ENCODE measurements at places on chromosomes 11 and 22. TPM values are rescaled to one million over a fixed set of nuclear protein-coding genes. Genes with fewer than 3 reads are reported as not detected.

DNA sequence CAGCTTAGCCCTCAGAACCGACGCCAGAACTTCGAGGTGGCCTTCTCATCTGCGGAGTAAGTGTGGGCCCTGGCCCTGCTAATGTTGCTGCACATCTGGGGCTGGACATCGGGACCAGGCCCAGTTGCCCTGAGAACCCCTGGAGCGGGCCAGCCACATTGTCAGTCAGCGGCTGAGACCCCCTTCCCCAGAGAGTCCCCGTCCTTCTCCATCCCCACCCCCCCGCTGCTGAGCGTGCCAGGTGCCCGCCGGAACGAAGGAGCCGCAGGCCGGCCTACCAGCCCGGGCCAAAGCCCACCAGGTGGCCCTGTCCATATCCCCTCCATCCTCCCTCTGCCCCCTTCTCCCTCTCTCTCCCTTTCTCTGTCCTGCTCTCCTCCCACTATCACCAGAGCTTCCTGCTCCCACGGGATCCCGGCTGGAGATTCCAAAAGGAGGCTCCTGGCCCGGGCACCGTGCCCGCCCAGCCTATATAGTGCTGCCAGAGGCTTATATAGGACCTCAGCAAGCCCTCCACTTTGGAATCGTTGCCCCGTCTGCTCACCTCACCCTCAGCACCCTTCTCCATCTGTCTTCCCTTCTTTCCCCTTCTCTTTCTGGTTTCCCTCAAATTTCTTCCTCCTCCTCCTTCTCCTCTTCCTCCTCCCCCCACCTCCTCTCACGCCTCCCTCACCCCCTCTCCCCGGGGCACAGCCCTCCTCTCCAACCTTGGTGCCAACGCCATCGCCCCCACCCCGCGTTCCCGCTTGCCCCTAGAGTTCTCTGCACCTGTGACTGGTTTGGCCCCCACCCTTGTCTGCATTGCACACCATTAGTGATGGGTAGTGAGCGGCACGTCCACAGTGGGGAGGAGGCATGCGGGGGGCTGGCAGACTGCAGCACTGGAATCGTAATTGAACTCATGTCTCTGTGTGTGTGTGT is 7.3 kb downstream of the SELENOM start:
- DNase-seq, result no peak

- DNase-seq, result no peak
Observed at GRCh38 chr11:36363361-36364268, 67.5 kb downstream of the PRR5L start.

GRCh38 chr11:72760539-72761405 is 8.6 kb upstream of the ARAP1 start:
- DNase-seq, result no peak

DNA sequence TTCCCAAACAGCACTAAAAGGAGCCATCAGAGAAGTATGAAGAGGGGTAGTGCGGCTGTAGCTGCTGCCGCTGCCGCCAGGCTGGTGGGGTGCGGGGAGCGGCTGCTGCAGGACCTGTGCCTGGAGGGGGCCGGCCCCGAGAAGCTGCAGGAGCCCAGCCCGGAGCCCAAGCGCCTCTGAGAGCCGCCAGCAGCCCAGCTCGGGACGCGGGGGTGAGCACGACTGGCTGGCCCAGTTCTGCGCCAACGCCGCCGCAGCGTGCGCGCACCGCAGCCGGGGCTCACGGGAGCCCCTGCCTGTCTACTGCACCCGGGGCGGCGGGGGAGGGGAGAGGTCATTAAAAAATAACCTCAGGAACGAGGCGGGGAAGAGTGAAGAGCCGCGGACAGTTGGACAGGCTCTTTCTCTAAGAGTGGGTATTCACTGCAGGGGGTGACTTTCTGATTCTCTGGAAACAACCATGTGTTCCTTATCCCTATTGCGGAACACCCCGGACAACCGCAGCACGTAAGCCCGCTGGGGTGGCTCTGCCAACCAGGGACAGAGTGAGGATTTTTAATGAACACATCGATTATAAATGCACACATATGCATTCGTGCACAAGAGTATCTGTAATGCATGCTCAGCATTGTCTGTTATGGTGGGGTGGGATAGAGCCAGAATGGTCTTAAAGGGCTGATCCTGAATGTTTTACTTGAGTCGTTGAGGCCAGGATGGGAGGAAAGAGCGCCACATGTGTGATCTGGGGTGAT is 453 bp downstream of the GAS2 start:
- no peak for DNase-seq

- no peak for DNase-seq
Observed at GRCh38 chr11:110186867-110187266, 93.7 kb downstream of the ZC3H12C start.

DNA sequence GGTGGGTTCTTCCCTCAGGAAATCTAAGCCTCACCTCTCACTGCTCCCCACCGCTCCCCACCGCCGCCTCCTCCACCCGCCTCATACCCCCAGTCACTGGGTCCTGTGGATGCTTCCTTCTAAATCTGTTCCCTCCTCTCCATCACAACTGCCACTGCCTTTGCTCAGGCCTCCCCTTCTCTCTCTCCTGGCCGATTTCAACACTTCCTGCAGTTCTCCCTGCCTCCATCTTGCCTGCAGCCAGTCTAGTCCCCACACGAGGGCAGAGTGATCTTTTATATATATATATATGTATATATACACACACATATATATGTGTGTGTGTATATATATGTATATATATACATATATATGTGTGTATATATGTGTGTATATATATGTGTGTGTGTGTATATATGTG is 27.8 kb downstream of the CREB3L1 start:
- no peak for DNase-seq

GRCh38 chr11:68816917-68817419 is 24.7 kb downstream of the CPT1A start:
- DNase-seq, result no peak

DNA sequence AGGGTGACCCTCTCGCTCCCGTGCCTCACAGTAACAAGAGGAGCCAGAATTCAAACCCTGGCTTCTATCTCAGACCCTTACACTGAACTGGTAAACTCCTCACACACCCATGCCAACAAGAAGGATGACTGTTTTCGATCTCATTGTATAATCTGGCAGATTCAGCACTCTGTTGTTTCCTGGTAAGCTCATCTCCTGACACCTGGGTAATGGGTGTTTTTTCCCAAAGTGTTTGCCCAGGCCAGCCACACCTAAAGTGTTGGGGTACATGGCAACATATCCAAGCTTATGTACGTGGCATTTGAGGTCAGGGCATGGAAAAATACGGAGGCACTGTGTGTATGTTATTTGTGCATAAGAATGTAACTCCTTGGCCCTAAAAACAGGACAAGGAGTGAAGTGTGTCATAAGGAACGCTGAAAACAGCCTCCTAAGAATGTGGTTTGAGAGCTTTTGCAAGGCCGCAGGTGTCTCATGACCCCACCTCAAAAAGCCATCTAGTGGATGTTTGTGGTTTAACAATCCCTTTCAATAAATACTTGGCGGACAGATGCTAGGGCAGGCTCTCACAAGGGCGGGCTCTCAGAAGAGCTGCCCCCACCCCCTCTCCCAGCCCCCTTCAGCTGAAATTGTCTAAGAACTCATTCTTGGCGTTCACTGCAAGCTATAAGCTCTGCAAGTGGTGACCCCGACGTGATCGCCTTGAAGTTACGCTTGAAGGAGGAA is at the start of gene MS4A15:
MS4A15 (plus strand) TSS at position 561 of the 726 bp plus-strand sequence. CDS start 6,867 bp downstream, outside the sequence.
- peak; percentile 83 for DNase-seq

- no peak for DNase-seq
Observed at GRCh38 chr11:12678991-12679390, 4.8 kb downstream of the TEAD1 start.

GRCh38 chr11:69863544-69864200 is 44.5 kb upstream of the FGF3 start:
- no peak for DNase-seq

- peak; percentile 53 for DNase-seq
Observed at GRCh38 chr11:61392981-61393595, 701 bp downstream of the TMEM216 start.

DNA sequence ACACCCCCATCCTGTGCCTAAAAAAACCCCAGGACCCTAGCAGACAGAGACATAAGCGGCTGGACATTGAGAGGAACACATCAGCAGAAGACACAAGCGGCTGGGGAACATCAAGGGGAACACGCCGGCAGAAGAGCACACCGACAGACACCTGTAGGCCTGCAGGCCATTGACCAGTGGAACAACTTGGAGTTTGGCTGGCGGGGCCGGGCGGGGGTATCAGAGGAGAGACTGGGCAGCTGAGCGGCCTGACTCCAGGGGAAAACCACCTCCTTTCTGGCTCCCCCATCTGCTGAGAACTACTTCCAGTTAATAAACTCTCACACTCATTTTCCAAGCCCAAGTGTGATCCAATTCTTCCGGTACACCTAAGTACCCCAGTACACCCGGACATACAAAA is 264.7 kb upstream of the ISX start:
- DNase-seq, result no peak

GRCh38 chr11:89293965-89294679 is 116.4 kb downstream of the TYR start:
- DNase-seq, result no peak

DNA sequence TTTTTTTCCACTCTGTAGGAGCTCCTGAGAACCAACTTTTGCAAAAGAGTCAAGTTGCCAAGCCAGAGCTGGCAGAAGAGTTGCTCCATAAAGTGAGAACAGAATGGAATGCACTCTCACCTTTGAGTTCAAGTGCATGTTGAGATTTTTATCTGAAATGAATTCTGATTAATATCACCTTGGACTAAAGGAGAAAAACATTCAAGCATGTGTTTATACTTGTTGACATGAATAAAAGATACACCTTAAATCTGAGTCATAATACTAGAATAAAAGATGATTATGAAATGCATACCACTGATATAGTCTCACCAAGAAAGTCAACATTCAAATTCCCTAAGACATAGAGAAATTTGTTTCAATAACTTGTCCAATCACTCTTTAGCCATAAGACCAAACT is 37.8 kb downstream of the ARL14EP start:
- no peak for DNase-seq

- DNase-seq, result no peak
Observed at GRCh38 chr22:39362271-39362670, 12.5 kb downstream of the SYNGR1 start.

DNA sequence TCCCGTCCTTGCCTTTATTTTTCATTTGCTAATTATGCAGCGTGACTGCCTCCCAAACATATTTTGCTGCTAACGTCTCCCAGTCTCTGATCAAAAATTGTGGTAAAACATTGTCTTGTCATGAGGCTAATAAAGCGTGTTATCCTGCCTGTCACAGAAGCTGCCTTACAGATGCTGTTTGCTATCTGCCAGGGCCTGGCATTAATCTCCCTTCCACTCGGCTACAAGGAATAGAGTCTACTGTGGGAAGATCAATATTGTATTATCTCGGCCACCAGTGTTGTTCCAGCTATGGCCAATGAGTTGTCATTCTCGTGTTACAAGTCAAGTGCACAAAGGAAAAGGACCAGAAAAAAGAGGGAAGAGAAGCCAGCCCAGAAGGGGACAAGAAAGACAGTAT is 100.3 kb downstream of the SEZ6L start:
- DNase-seq, result no peak

DNA sequence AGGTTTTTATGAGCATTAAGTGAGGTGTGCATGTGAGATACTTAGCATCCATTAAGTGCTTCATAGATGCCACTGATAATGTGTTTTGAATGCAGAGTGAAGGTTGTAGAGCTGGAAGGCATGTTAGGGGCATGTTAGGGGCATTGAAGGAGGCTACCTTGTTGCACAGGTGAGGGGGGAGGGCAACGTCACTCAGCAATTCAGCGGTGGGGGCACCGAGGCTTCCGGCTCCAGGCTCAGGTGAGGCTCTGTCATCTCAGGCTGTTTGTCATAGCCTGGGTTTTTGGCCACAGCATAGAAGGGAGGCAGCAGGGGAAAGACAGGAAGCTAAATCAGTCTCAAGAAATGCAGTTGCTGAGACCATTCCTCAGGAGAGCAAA is 299.0 kb downstream of the NTM start:
- no peak for DNase-seq

GRCh38 chr11:117191680-117192400 is 7.3 kb upstream of the TAGLN start:
- no peak for DNase-seq

DNA sequence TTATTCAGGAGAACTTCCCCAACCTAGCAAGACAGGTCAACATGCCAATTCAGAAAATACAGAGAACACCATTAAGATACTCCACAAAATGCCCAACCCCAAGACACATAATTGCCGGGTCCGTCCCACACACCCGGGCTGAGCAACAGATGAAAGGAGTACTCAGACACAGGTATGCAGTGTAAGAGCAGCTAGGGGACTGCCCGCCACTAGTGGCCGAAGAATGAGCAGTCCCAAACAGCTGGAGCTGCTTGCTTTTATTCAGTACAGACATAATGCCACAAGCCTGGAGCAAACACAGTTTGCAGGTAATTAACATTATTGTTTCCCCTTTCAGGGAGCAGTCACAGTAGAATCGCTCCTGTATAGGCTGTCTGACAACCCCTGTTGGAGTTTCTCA is 364.6 kb downstream of the LUZP2 start:
- no peak for DNase-seq

DNA sequence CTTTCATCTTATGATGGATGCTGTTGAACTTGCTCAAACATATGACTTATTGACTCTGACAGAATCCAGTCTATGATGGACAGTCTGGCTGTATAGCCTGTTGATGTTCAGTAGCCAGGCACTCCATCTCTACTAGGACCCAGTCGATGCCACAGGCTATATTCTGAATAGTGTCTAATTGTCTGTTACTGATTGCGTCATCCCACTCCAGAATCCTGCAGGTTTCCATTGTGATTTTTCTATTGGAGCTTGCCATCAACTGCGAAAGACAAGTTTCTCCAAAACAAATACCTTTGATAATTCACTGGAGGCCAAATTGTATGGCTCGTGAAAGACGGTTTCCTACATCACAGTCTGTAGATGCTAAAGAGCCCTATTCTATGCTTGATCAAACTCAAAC is 481.7 kb upstream of the CHORDC1 start:
- DNase-seq, result no peak

GRCh38 chr11:32571039-32571438 is 12.6 kb upstream of the EIF3M start:
- DNase-seq, result no peak

DNA sequence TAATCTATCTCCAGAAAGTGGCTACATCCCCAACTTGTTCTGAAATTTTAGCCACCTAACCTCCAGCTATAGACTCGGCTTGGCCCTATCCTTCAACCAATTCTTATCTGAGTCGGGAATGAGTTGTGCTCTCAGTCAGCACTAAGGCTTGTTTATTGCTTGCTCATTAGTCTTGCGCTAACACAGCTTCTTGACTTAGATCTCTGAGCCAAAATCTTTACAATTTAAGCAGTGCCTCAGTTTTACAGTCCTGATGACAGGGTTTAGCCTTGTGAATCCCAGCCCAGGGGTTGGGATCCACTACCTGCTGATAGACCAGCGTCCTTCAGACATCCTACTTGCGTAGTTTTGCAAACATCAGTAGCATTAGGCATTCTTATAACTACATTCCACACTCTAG is 144.6 kb downstream of the NOX4 start:
- no peak for DNase-seq

- no peak for DNase-seq
Observed at GRCh38 chr11:111230122-111230465, 15.4 kb upstream of the POU2AF2 start.

The SLCO2B1 gene
- not detected for total RNA-seq

The CDC45 gene
- 77.1 TPM for total RNA-seq

The SYT8 gene
- 4.7 TPM for total RNA-seq

The DRD2 gene
- total RNA-seq, result not detected

The OVCH2 gene
- total RNA-seq, result not detected

The MMP1 gene
- total RNA-seq, result 6.5 TPM

All from PC-3 (cell line).